ENCODE measurements at places on chromosomes 7 and 10. TPM values are rescaled to one million over a fixed set of nuclear protein-coding genes. Genes with fewer than 3 reads are reported as not detected.

DNA sequence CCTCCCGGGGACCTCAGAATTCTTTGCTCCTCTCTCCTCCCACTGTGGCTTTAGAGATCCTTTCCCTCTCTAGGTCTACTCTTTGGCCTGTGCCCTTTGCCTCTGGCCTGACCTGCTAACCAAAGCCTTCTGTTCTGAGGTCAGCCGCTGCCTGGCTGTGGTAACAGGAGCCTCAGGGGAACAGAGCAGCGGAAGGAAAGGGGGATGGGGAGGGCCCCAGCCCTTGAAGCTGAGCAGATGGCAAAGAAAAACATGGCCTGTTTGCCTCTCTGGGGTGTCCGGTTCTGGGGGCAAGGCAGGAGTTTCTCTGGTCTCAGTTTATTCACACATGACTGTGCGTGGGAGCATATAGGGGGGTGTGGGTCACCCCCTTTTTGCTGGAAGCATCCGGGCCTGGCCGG, 28.2 kb downstream of the COL26A1 start:
- no peak for DNase-seq

Gene GRM3
- not detected for total RNA-seq

Gene LRRC17
- 10.5 TPM for total RNA-seq

Gene STEAP2
- total RNA-seq = 18.7 TPM

DNA sequence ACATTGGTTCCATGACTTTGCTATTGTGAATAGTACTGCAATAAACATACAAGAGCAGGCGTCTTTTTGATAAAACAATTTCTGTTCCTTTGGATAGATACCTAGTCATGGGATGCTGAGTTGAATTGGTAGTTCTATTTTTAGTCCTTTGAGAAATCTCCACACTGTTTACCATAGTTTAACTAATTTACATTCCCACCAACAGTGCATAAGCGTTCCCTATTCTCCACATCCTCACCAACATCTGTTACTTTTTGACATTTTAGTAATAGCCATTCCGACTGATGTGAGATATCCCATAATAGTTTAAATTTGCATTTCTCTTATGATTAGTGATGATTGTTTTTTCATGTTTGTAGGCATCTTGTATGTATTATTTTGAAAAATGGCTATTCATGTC, 707.0 kb downstream of the SORCS1 start:
- no peak for DNase-seq

- no peak for DNase-seq
These were observed 3.9 kb upstream of the MACC1 start for GRCh38 chr7:20220921-20221547.

GRCh38 chr7:15752377-15752776, 65.9 kb upstream of the MEOX2 start:
- no peak for DNase-seq

Gene DOCK4
- total RNA-seq = 43.5 TPM

Gene CCL24
- total RNA-seq = not detected

- no peak for DNase-seq
These were observed 14.4 kb downstream of the POT1 start for GRCh38 chr7:124915242-124915641.

- no peak for DNase-seq
These were observed 147.9 kb downstream of the IMMP2L start for GRCh38 chr7:111414374-111414773.

- DNase-seq = no peak
These were observed 66.1 kb upstream of the PDZD8 start for GRCh38 chr10:117441361-117441760.

Gene RADIL
- 42.4 TPM for total RNA-seq

Gene PRTFDC1
- 3.6 TPM for total RNA-seq

DNA sequence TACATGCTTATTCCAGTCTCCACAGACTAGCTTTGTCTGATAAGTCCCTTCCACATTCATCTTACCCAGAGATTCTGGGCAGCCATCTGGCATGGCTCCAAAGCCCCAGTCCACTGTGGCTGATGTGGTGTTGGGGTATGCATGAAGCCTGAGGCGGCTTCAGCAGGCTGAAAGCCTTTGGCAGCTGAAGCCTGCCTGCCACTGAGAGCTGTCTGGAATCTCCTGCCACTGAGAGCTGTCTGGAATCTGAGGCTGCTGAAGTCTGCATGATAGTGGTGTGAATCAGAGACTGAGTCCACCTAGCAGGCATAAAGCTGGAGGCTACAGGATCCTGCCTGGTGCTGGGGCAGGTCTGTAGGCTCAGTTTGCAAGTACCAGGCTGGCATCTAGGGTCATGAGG, 87.1 kb downstream of the DYNC1I1 start:
- no peak for DNase-seq

DNA sequence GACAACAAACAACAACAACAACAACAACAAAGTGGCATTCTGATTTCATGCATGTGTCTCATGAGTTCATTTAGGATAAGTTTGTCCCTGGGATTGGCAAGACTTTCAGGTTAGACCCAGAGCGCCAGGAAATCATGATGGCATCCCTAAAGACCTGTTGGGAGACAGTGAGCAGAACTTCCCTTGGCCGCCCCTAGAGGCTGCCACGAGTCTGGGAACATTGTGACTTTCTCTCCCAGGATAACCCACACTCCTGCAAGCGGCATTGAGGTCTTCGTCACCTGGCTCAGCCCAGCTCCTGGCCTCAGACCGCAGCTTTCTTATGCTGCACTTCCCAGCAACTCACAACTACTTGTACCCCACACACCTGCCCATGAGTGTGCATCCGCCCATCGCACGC, 80.5 kb upstream of the RNF32 start:
- no peak for DNase-seq

DNA sequence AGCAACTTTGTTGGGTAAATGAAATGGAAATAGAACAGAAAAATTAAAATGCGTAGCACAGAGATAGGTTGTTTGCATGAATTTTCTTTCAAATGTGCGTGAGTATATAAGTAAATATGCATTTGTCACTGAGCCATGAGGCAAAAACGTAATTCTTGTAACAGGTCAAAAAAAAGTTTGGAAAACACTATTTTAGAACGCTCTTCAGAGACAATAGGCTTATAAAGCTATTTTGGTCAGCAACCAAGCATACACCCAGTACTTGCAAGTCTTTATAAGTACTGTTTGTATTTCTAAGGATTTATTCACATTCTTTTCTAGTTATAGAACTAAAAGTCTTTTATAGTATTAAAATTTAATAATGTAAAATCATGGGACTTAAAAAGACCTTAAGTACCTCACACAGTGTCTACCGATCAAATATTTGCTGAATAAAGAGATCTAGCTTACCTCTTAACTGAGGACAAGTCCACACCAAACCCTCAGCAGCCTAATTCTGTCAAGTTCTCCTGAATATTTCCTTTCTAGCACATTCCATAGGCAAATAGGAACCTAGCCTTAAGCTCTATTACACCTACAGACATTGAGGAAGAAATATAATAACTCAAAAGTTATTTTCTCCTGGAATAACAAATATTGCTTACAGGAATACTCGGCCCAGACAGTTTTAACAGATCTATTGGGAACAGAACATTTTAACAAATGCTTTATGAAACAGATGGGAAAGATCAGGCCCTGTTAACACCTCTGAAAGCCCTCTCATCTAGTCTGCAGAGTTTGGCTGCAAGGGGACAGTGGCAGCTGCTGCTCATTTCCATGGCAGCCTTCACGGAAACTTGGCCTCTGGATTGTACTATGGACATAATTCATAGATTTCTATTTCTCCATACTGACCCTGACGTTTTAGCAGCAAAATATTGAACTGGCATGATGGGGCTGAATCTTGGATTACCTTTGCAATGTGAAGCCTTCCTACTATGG, 8.8 kb downstream of the CRPPA start:
- no peak for DNase-seq

Gene SLC35B4
- 5.3 TPM for total RNA-seq

- DNase-seq = no peak
These were observed 630 bp downstream of the RSBN1L start for GRCh38 chr7:77696643-77697534.

Gene SPDYE11
- total RNA-seq = not detected

Gene GPR15LG
- total RNA-seq = not detected

Gene HECW1
- total RNA-seq = not detected

Gene TMEM176B
- 42.5 TPM for total RNA-seq

Gene OPN1SW
- total RNA-seq = not detected

Gene NPFFR1
- total RNA-seq = not detected

- DNase-seq = no peak
These were observed 194.8 kb downstream of the RNLS start for GRCh38 chr10:88388324-88388723.

GRCh38 chr7:26013551-26014083, 138.4 kb upstream of the NFE2L3 start:
- DNase-seq = no peak

DNA sequence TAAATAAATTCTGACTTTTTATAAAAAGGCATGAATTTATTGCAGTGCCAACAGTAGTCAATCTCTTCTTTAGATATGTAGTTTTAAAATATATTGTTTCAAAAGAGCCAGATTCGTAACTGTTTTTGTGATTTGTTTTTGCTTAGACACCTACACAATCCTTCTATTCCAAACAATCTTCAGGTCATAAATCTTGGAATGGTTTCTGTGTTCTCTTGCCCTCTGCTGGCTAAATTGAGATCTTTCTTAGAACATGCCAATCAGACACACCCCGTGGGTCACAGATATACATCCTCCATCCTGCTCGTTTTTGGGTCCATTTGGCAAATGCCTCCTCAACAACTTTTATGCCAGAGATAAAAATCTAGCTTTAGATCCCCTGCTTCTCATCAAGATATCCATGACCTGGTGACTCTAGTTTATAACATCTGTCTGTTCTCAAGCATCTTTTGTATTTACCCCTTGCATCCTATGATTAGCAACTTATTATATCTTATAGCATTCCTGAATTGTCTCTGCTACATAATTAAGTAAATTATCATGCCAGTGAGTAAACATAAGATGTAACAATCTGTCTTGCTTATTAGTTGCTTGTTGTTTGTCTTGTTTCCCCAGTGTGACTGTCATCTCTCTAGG, 35.3 kb upstream of the IFRD1 start:
- DNase-seq = no peak

DNA sequence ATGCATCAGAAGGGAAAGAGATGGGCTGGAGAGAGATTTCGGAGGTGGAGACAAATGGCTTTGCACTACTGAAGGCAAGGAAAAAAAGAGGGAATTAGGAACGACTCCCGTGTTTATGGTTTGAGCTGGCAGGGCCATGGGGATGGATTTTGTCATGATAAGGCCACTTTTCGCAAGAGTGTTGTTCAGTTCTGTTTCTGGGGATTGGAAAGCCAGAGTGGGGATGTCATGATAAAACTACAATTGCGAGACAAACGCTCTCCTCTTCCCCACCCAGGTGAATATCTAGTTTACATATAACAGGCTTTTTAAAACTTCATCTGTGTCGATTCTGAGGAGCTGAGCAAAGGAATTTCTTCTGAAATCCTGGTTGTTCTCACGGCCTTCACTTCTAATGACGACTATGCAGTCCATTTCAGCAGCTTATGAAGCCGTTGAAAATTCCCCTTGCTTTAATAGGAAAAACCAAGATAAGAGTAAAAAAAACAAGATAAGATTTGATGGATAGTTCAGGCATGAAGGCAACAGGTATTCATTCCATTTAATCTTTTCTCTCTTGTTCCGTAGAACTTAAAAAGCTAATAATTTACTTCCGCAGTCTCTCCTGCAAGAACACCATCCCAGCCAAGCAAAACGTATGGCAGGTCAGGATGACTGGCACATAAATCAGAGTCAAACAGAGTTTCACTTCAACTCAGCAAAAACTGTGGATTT, 245.6 kb upstream of the PITRM1 start:
- DNase-seq = no peak

Gene VAX1
- not detected for total RNA-seq

Gene GPNMB
- total RNA-seq = 46.4 TPM

- DNase-seq = no peak
These were observed 85.5 kb upstream of the PDE1C start for GRCh38 chr7:32155712-32156111.

GRCh38 chr10:74433993-74434392, 283.0 kb downstream of the ADK start:
- no peak for DNase-seq

DNA sequence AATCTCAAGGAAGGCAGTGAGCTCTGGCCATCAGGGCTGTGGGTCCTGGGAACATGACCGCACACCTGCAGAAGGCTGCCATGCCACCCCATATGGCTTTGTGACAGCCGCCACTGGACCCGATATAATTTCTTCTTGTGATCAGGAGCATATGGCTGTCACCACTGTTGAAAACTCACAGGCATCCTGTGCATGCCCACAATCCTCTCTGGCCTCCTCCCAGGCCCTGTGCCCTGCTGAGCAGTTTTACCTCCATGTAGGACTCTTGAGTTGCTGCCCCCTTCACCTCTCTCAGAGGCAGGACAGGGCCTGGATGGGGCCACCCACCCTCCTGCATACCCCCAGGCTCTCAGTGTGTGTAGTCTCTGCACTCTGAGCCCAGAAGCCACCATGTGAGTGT, 391.9 kb upstream of the AKR1E2 start:
- DNase-seq = no peak
